ENCODE measurements at places on chromosomes 3 and 15.

GRCh38 chr15:83516935-83517334 is 69.8 kb downstream of the SH3GL3 start:
- no peak for DNase-seq

DNA sequence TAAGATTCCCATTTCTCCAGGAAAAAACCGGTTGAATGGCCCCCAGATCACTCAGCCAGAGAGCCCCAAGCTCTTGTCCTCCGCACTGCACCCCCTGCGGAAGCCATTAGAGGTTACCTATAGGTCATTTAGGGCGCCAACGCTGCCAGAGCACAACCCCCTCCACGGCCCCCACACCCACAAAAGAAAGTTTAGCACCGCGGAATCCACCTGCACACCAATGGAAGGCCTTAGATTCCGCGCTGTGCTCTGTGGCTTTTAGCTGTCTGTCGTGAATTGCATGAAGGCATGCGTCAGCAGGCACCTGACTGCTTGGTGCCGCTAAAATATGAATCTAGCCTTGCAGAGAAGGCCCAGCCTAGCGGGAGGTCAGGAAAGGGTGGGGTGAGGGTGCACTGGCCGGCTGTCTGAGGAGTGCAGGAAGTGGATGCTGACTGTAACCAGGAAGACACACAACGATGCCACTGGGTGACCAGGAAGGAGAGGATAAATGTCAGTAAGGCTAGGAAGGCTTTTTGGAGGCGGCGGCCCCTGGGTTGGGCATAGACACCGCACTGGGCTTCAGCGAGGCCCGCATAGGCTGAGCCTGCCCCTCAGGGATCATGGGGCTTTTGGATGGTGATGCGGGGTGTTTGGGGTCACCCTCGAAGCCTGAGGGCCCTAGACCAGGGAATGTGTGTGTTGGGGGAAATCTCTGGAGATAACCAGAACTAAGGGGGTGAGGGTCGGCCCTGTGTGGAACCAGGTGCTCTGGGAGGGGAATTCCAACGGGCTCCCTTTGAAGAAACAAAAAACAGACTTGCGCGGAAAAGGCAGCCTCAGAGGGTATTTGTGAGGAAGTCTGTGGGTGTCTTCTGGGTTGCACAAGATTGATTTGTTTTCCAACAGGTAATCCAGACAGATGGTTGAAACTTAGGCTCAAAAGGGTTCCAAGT is 976 bp upstream of the NUP210 start:
- DNase-seq: peak; percentile 34

DNA sequence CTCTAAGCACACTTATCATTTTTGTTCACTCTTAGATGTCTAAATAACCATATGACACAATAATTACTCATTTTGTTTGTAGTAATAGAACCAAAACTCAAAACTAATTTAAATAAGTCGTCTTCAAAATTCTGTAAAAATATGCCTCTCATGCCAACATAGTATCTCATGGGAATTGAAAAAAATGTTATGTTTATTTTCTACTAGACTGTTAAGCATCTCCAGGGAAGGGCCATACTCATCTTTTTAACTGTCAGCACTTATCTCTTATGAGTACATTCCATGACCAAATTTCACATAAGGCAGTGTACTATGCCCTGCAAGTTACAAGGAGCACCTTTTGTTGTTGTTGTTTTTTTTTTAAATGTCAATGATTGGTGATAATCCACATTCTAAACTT is 18.3 kb upstream of the USF3 start:
- DNase-seq: no peak

DNA sequence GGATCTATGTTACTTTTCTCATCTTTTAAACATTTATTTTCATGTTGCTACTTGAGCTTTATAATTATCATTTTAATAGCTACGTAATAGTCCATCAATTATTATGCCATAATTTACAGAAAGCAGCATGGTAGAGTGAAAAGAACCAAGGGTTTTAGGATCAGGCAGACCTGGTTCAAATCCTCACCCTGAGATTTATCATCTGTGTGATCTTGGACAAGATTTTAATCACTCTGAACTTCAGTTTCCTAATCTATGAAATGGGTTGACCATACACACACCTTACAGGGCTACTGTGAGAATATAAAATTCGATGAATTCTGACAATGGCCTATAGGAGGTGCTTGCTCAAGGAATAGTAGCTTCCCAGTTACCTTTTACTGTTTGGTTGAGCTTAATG is 27.1 kb downstream of the BOC start:
- DNase-seq: no peak

GRCh38 chr15:58742022-58742813 is 7.3 kb downstream of the ADAM10 start:
- no peak for DNase-seq

- DNase-seq: no peak
Measured at GRCh38 chr3:99753268-99753975, 64.2 kb upstream of the CMSS1 start.

- DNase-seq: no peak
Measured at GRCh38 chr3:89268059-89268458, 160.6 kb downstream of the EPHA3 start.

DNA sequence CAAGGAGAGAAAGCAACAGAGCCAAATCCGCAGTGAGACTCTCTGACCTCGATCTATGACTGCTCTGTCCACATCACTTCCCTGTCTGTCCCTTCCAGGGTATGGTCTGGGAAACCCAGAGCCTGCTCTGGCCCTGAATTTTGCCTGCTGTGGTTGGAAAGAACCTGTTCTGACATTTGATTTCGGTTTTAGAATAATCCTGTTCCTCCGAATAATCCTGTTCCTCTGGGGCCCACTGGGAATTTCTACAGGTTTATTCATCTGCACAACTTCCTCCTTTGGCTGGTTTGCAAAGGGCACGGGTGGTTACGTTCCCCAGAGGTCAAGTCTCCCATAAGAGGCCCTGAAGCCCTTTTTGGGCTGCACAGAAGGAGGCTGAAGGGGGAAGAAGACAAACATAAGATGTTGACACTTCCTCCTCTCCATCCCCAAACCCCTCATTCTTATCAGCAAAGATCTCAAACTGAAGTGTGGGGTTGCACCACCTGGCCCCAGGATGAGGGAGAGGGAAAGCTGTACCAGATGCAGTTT is 10.6 kb downstream of the LAMP3 start:
- DNase-seq: no peak

- no peak for DNase-seq
Measured at GRCh38 chr3:136617198-136617597, 135.0 kb downstream of the STAG1 start.

- DNase-seq: no peak
Measured at GRCh38 chr15:101035611-101036010, 116.5 kb downstream of the LRRK1 start.

DNA sequence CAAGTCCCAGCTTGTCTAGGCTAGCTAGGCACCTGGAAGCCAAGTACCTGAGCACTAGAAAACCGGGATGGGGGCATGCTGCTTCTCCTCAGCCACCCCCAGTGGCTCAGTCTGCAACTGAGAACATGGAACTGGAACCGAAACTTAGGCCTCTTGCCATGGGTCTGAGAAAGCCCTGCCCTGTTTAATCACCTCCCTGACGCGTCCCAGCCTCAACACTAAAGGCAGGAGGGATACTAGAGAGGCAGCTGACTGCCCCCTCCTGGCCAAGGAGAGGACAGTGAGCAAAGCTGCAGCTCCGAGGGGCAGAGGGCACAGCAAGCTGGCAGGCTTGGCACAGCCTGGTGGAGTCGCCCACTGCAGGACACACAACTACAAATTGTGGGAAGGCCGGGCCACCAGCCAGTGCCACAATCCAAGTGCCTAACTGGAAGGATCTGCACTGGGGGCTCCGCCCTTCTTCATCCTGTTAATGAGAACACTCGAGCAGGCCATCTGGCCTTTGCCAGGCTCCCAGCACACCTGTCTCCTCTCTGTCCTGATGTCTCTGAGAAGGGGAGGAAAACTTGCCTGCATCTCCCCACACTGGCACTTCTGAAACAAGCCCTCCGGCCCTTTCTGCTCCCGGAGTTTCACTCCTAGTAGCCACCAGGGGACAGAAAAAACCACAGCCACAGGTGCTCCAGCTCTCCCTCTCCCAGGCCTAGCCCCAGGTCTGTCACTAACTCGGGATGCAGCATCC is 53.7 kb downstream of the BDH1 start:
- DNase-seq: no peak

DNA sequence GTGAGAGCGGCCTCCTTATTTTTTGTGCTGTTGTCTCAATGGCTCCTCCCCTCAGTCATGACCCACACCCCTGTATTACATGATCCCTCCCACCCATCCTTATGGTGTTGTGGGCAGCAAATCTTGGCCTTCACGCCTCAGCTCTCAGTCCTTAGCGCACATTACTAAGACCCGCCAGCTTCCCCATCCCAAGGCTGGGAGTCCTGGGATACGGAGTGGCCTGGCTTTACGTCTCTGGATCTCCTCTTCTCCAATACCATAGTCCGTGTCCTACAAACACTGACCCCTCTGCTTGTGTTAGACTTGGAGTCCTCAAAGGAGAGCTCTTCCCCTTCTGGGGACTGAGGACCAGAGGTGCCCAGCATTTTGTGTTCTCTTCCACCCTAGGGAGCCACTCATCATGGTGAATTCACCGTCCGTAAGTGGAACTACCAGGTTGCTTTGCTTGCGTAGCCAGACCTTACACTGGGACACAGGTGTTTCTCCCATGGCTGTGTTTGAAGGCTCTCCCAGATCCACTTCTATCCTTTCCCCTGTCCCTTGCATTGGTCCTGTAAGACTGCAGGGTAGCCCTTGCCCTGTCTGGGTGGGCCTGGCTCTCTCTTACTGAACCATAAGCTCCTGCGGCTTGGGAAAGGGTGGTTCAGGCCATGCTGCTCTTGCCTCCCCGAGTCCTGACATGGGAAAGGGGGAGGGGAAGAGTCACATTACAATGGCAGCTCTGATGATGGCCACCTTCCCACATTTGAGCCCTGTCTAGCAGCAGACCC is 13.6 kb downstream of the GRM2 start:
- DNase-seq: no peak

DNA sequence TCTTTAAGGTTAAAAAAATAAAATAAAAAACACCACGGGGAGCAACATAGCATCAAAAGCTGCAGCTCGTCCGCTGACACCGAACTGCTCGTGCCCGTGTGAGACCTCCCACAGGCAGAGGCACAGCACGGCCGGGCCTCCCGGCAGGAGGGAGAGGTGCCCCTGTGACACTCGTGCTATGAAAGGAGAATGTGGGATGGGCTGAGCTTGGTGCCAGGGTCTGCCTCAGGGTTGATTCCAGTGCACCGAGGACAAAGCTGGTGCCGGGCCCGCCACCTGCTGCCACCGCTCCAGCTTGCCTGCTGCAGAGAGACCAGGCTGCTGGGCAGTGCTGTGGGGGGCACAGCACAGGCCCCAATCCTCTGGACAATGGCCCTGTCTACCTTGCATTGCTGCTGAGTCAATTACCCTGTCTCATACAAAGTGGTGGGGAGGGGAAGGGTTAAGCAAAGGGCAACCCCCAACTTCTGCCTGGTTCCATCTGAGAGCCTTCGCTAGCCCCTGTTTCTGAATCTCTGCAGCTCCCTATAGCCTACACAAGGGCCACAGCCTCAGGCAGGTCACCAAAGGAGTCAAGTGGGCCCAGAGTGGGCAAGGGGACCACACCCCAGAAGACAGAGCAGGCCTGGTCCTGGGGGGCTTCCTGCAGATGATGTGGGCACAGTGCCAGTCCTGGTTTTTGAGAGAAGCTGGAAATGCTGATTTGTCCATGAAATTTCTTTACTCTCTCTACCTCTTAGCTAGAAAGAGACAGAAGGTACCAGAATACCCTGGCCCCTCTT is 74.0 kb upstream of the SNRPA1 start:
- no peak for DNase-seq

DNA sequence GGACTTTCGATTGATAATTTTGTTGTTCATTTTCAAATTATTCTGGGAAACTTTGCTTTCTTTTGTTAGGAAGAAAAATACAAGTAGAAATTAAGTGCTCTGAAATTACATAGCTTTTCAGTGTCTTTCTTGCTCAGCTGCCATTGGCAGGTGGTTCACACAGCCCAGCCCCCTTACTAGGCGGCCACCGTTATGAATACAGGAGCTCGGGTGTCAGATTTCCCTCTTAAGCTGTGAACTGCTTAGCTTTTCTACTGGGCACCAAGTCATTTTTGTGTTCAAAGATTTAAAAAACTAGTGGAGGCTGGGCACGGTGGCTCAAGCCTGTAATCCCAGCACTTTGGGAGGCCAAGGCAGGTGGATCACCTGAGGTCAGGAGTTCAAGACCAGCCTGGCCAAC is 55.2 kb downstream of the HMG20A start:
- DNase-seq: no peak

DNA sequence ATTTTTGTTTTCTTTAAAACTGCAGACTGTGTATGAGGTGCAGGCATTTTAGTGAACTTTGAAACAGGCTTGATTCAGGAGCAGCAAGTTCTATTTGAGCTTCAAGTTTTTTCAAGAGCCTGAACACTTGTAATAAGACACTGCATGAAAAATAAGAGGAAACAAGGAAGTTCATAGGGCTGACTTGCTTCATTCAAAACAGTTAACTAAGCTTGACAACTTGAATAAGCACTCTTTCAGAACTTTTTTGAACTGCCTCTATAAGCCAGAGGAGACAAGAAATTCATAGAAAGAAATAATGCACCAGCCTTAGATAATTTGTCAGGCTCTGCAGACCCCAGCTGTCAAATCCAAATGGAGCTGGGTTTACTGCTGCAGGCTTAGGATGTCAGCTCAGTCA is 130.2 kb downstream of the SSR3 start:
- DNase-seq: no peak

GRCh38 chr15:42474827-42475226 is 16.1 kb downstream of the ZNF106 start:
- no peak for DNase-seq

- no peak for DNase-seq
Measured at GRCh38 chr3:134237454-134238145, 13.1 kb downstream of the RYK start.

- DNase-seq: no peak
Measured at GRCh38 chr15:101559952-101560351, 70.4 kb upstream of the PCSK6 start.

- DNase-seq: no peak
Measured at GRCh38 chr3:108862865-108863798, 40.5 kb downstream of the TRAT1 start.

- no peak for DNase-seq
Measured at GRCh38 chr15:19974998-19975397, 566.6 kb downstream of the GOLGA6L6 start.

- DNase-seq: no peak
Measured at GRCh38 chr3:192336286-192336685, 391.1 kb downstream of the FGF12 start.

DNA sequence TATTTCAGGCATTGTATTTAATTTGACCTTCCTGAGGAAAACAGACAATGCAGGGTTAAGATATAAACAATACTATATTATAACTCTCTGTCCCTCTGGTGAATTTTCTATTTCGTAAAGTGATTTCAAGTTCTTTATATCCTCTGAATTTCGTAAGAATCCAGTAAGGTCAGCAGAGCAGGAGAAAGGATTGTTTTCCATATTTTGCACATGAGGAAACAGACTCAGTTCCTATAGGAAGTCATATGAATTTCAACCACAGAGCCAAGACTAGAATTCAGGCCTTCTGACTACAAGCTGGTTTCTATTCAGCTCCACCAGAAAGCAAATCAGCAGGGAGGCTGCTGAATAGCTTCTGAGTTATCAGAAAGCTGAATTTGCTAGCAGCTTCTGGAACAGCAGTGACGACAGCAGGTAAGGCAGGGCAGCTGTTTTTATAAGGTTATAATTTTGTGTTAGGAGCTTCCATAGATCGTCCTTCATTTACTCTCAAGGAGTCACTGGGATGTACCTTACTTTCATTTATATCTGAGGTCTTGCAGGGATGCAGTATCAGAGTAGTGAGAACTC is 11.1 kb upstream of the PLAAT1 start:
- no peak for DNase-seq

GRCh38 chr3:89113893-89114840 is 6.7 kb downstream of the EPHA3 start:
- no peak for DNase-seq
